H4 (cell line): ENCODE measurements at places on chromosomes 2 and 18.

- DNase-seq, result no peak
Observed at GRCh38 chr2:211692689-211693088, 845.9 kb downstream of the ERBB4 start.

GRCh38 chr2:202495230-202495604 is 119.1 kb downstream of the BMPR2 start:
- DNase-seq, result no peak

GRCh38 chr18:70288851-70289328 is at the start of gene SOCS6:
TSS of gene SOCS6 (plus strand) at chr18:70289045. CDS start at chr18:70324669, 35,624 bp downstream.
- peak; percentile 28 for DNase-seq

DNA sequence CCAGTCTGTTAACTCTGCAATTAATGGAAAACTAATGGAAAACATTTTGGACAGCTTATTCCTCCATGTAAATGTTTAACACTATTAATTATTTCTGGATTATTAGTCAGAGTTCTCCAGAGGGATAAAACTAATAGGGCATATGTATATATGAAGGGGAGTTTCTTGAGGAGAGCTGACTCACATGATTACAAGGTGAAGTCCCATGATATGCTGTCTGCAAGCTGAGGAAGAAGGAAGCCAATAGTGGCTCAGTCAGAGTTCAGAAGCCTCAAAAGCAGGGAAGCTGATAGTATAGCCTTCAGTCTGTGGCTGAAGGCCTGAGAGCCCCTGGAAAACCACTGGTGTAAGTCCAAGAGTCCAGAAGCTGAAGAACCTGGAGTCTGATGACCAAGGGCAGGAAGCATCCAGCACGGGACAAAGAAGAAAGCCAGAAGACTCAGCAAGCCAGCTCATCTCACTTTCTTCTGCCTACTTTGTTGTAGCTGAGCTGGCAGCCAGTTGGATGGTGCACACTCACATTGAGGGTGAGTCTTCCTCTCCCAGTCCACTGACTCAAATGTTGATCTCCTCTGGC is 136.0 kb downstream of the PTH2R start:
- DNase-seq, result no peak

DNA sequence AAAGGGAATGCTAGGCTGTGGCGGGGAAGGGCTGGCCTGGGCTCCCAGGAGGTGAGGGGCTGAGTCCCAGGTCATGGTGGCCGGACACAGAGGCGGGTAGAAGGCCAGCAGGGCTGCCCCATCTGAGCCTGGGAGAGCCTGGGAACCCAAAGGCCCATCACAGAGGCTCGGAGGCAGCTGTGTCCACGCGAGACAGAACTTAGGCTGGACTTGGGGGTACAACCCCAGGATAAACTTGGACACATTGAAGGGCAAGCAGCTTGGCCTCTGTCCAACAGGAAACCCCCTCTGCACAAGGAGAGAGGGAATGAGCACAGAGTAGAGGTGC is 95.9 kb downstream of the ZFP36L2 start:
- no peak for DNase-seq

- DNase-seq, result no peak
Observed at GRCh38 chr2:28895189-28895893, 874 bp downstream of the WDR43 start.

- no peak for DNase-seq
Observed at GRCh38 chr2:58063641-58064040, 17.0 kb downstream of the VRK2 start.

DNA sequence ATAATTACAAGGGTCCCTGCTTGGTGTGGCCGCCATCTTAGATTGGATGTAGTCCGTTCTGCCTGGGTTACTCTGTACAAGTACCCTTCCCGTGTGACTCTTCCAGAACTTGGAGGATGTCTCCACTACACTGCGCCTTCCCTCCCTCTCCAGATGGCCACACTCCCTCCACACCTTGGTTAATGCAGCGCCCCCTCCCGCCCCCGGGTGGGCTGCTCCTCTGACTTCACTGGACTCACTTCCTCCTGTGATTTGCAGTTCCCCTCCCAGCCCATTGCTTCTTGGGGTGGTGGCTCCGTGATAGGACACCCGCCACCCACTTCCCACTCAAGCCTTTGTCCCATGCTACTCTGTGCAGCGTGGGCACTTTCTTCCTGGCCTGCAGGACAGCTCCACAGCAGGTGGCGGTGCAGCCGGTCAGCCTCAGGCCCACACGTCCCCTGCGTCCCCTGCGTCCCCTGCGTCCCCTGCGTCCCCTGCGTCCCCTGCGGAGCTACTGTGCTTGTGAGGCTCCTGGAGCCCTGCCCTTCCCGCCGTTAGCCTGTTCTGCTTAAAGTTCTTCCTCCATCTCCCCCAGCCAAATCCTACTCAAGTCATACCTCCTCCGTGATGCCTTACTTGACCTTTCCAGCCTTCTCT is 130.5 kb upstream of the SIX3 start:
- DNase-seq, result no peak

DNA sequence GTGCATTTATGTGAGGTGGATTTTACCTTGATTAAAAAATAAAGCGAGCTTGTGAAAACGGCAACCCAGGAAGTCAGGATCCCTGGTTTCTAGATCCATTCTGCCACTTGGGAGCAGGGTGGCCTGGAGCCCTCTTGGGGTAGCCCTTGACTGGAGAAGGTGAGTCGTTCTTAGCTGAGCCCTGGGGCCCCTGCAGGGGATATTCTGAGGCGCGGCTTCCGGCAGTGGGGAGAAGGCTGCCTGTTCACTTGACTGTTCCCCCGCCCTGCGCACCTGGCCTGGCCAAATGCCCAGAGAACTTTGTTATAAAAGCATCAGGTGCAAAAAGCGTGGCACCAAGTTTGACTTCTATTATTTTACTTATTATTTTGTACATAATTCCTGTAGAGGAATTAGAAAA is 221.9 kb downstream of the DYSF start:
- no peak for DNase-seq

DNA sequence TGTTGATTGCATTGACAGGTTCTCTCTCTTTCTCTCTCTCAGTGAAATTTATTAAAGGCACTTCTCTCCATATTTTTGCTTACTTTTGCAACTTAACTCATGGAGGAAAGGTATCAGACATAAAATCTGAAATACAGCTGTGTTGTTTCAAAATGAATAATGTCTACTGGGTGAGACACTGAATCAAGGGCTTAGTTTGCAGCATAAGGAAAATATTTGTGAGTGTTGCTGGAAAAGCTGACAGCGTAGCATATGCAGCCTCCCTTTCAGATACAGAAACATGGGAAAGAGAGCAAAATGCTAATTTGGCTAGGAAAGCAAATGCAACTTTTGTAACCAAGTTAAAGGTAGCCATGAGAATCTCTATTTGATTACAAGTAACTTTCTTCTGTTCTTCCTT is 81.5 kb upstream of the COL3A1 start:
- DNase-seq, result no peak

GRCh38 chr18:71986351-71987050 is 557.6 kb downstream of the CBLN2 start:
- no peak for DNase-seq

DNA sequence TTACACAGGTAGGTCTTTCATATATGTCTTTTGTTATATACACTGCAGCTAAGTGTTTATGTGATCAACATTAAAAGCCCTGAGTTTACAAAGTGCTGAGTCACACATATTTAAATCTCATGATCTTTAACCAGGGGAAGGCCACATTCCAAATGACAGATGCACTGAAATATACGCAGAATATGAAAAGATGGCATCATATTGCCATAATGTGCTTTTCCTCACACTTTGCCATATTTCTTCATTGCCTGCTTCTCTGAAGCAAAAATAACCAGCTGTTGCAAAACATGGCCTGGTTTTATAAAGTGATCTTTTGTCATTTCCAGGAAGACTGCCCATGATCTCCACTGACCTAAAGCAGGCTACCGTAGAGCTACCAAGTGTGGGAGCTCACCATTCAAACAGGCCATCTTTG is 93.5 kb upstream of the MAPRE2 start:
- peak; percentile 30 for DNase-seq

- DNase-seq, result no peak
Observed at GRCh38 chr2:14358774-14359173, 273.7 kb upstream of the LRATD1 start.

- no peak for DNase-seq
Observed at GRCh38 chr18:74478880-74479279, 17.3 kb upstream of the CNDP2 start.

GRCh38 chr2:54597153-54597848 is 126.2 kb upstream of the EML6 start:
- no peak for DNase-seq

DNA sequence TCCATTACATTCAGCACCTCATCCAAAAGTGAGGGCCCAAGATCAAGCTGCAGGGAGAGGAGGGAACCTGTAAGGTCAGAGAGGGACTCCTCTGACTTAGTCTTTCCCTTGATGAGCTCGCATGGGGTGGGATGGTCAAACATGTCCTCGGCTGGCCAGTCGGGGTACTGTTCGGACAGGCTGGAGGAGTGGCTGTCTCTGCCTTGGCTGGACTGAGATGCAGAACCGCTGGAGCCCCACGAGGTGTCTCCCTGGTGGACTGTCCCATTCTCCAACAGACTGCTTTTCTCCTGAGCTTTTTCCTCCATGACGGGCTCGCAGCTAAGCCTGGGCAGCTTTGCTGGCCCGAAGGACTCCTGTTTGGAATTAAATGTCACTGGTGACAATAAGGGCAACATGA is 25.6 kb downstream of the CDC42EP3 start:
- DNase-seq, result no peak

GRCh38 chr2:74499267-74499939 is at the start of gene LBX2:
TSS of gene LBX2 (minus strand) at chr2:74499603. CDS start at chr2:74499537, 66 bp downstream.
- DNase-seq, result no peak

GRCh38 chr2:100976645-100977391 is 25.3 kb upstream of the RPL31 start:
- DNase-seq, result no peak

DNA sequence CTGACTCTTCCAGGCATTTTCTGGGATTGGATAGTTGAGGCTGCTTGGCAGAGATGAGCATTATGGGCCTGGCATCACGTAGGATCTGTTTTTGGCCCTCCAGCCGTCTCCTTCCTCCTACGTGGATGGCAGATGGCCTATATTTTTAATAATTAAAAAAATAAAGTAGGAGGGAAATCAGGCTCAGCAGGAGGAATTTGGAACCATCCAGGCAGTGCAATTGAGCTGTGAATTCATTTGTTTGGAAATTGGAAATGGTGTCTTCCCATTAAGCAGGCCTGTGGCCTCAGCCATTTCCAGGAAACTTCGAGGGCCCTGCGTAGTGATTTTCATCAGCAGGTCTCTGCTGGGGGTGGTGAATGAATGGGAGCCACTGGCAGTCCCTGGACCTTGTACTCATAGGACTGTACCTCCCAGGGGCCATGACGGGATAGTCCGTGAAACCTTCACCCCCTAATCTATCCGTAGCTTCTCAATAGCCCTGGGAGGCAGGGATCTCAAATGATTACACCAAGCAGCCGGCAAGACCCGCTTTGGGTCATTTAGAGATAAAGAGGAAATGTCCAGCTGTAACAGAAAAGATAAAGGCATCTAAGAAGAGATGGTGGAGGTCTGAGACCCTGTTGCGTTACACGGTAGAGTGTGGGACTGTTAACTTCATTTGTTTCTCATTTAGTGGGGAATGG is 73.1 kb upstream of the TNP1 start:
- no peak for DNase-seq

DNA sequence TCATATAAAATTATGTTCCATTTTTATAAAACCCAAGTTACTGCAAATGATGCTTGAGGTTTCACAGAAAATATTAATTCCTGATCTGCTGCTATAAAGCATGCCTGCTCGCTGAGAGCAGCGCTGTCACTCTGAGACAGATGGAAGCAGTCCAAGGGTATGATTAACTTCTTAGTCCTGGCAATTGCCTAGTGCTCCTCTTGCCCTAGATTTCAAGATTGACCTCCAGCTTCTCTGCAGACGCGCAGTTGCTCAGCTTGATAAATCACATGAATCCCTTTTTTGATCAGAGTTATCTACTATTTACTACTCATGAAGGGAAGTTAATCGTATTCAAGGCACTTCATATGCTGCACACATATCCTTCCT is 154.6 kb upstream of the REV1 start:
- DNase-seq, result no peak
